GM12878 (cell line): ENCODE measurements at places on chromosomes 7 and 10.

DNA sequence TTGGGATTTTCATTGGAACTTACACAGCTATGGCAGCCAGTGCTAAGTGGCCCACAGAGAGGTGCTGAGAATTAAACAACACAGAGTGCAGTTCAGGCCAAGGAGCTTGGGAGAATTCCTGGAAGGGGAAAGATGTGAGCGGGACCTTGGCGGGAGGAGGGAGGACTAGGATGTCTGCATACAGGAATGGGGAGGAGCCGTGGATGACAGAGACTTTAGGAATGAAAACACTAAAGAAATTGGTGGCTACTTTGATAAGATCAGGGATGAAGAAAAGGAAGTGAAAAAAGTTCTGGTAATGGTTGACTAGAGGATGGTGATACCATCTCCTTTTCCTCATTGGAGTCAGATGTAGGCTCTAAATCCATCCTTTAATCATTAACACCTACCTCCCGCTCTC lies 234.2 kb upstream of the FZD8 start:
- DNase-seq, result no peak

DNA sequence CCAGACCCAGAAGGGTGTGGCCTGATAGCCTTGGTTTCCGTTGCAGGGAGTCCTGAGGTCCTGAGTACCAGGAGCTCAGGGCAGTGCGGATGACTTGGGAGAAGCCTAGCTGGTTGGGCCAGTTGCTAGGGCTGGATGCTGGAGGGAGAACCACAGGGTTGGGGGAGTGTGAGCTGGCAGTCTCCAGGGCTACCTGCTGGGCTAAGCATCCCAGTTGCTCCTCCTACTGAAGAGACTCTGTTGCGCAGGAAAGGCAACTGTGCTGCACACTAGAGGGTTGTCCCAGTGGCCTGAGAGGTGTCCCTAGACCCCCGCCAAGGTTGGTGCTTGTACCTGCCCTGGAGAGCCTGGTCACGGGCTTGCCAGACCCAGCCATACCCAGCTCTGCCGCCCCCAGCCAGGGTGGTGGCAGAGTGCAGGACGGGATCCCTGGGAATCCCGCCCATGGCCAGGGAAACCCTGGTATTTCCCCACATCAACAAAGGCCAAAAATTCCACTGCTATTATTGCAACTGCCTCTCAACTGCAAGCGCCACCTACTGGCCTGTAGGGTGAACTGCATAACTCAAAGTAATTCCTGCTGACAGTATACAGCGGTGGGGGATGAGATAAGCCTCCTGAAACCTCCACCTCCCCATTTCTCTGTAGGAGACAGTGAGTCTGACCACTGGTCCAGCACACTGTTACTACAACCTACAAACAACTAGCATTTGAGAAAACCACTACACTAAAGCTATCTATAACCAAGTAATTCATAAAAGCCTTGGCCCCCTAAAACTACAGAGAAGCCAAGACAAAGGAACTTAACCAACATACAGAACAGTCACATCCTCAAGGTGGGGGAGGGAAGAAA lies 67.6 kb upstream of the DDC start:
- DNase-seq, result no peak

DNA sequence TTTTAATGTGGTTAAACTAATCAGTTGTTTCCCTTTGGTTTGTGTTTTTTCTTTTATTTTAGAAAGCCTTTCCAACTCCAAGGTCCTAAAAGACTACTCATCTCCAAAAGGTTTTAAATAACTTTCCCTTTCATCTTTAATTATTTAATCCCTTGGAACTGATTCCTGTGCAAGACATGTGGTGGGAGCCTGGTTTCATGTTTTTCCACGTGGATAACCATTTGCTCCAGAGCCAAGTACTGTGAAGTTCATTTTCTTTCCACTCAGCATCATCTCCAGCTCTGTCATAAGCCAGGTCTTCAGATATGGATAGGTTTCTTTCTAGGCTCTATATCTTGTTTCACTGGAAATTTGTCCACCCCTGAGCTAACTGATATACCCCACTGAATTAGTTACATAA lies 16.7 kb downstream of the PPP1R3C start:
- DNase-seq, result no peak

GRCh38 chr7:31336202-31337001 lies 4.1 kb downstream of the NEUROD6 start:
- DNase-seq, result no peak

- DNase-seq, result no peak
Observed at GRCh38 chr10:80276335-80276734, 13.1 kb downstream of the MAT1A start.

GRCh38 chr7:25926451-25926850 lies 225.5 kb upstream of the NFE2L3 start:
- no peak for DNase-seq

- no peak for DNase-seq
Observed at GRCh38 chr10:101229266-101230182, at the start of gene LBX1. TSS of gene LBX1 (minus strand) at chr10:101229463. CDS start at chr10:101228815, 648 bp downstream.

DNA sequence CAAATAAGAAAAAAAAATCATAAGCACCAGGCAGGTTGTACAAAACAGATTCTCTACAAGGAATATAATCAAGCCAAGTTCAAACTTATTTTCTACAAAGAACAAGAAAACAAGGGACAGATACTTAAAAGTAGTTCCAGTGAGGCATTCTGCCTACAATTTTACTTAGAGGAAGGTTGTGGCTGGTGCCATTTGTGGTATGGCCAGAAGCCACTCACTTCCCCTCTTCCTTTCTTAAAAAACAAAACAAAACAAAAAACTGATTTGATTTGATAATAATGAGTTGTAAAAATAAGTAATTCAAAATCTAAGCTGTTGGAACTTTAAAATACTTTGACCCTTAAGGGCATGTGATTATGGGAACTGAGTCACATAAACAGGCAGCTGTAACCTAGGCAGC lies 420.6 kb downstream of the CALN1 start:
- DNase-seq, result no peak

- DNase-seq, result no peak
Observed at GRCh38 chr10:34768261-34768971, 46.7 kb downstream of the PARD3 start.

DNA sequence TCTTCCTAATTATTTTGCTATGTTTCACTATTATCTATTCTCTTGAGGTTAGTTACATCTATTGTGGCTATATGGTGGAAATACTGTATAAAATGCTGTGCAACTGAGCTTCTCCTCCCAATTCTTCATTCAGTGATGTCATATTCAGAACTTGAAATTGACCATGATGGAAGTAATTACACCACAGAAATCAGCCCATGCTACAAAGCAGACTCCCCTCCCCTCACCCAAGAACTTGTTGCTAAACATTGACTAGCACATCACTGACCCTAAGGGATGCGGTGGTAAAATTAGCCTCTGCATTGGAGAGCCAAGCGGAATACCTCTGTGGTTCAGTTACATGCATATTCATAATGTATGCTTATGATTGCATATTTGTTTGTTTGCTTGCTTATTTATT lies 8.8 kb downstream of the CALD1 start:
- DNase-seq, result no peak
